ENCODE measurements at places on chromosomes 13 and 19. TPM values are rescaled to one million over a fixed set of nuclear protein-coding genes. Genes with fewer than 3 reads are reported as not detected.

Gene FBXL3
- total RNA-seq: 76.1 TPM

Gene GJB2
- 0.65 TPM for total RNA-seq

Gene TJP3
- not detected for total RNA-seq

Gene ZNF726
- 2.8 TPM for total RNA-seq

Gene LILRA1
- not detected for total RNA-seq

Measured in articular chondrocyte of knee joint (primary cell).